Type B pancreatic cell (in vitro differentiated cells): ENCODE measurements at places on chromosomes 6 and 20. TPM values are rescaled to one million over a fixed set of nuclear protein-coding genes. Genes with fewer than 3 reads are reported as not detected.

IPCEF1 gene
- 0.40 and 1.0 TPM in 2 replicates for total RNA-seq

SUPT3H gene
- 8.6 and 18.4 TPM in 2 replicates for total RNA-seq

WFDC5 gene
- 0.41 and 0.74 TPM in 2 replicates for total RNA-seq

CRISP3 gene
- total RNA-seq: 57.4 and 120 TPM in 2 replicates

LINC00237 gene
- total RNA-seq: not detected in 2 replicates

TMEM170B gene
- total RNA-seq: 2.1 and 4.0 TPM in 2 replicates

FAM50B gene
- total RNA-seq: 1.8 and 7.3 TPM in 2 replicates

CTAGE9 gene
- total RNA-seq: not detected in 2 replicates

RFX6 gene
- total RNA-seq: 18.3 and 23.9 TPM in 2 replicates

ZNF391 gene
- 4.9 and 8.4 TPM in 2 replicates for total RNA-seq
